Activated naive CD8-positive, alpha-beta T cell treated with anti-CD3 and anti-CD28 coated beads, Interleukin-2, amount 10 ng/mL, durations not matched to agents 7 days and 5 days (primary cell): ENCODE measurements at places on chromosomes 7 and 10.

- DNase-seq: no peak
Measured at GRCh38 chr10:123270221-123270620, 116.0 kb downstream of the BUB3 start.

- no peak for DNase-seq
Measured at GRCh38 chr10:61359452-61359851, 93.7 kb downstream of the TMEM26 start.

DNA sequence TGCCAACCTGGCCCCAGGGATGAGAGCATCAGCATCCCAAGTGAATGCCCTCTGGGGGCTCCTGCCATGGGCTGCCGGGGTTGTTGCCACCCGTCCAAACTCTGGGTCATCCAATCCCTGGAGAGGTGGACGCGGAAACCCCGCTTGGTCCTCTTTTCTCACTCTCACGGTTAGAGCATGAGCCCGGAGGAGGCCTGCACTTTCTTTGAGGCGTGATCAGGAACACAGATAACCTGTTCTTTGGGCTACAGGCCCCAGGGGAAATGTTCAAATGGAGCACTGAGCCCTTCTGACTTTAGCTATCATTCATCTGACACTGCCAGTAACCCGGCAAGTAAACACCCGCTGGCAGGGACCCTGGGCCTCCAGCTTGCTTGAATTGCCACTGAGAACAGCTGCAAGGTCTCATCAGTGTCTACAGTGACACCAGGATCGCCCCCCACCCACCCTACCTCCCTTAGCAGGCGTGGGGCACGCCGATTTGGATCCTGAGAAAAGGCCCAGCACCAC, 29.4 kb upstream of the SLF2 start:
- no peak for DNase-seq

- DNase-seq: no peak
Measured at GRCh38 chr10:60960913-60961312, 16.9 kb upstream of the RHOBTB1 start.

DNA sequence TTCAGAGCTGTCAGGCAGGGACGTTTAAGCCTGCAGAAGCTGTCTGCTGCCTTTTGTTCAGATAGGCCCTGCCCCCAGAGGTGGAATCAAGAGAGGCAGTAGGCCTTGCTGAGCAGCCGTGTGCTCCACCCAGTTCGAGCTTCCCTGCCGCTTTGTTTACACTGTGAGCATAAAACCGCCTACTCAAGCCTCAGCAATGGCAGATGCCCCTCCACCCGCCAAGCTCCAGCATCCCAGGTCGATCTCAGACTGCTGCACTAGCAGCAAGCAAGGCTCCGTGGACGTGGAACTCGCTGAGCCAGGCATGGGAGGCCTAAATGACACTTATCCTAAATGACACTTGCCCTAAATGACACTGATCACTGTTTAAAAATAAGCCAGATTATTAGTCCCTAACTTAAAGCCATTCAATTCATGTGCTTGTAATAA, 6.8 kb upstream of the ASB15 start:
- no peak for DNase-seq

GRCh38 chr7:148856891-148857290, 27.2 kb downstream of the EZH2 start:
- no peak for DNase-seq

- peak; percentile 14 for DNase-seq
Measured at GRCh38 chr10:132498562-132499366, 38.8 kb upstream of the INPP5A start.

- no peak for DNase-seq
Measured at GRCh38 chr10:95628786-95629185, 27.7 kb downstream of the ALDH18A1 start.

- no peak for DNase-seq
Measured at GRCh38 chr7:27459731-27460053, 203.0 kb downstream of the HIBADH start.

- no peak for DNase-seq
Measured at GRCh38 chr10:37289833-37290464, 164.6 kb downstream of the ANKRD30A start.

- DNase-seq: no peak
Measured at GRCh38 chr10:568848-569247, 120.6 kb downstream of the DIP2C start.

DNA sequence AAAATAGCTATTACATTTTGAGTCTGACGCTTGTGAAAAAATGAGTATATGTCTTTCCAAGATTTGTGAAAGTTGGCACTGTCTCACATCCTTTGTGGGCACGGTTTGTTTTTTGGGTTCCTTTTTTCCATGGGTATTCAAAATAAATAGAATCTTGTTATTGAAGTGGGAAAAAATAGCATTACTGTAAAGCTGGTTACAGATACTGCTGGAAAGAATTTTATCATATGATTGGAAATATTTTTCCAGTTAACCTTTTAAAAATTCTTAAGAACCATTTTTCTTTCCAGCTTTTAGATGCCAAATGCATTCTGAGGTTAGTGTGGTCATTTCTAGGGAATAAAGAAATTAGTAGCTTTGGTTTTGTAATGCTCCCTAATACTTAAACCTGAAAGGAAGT, 11.4 kb downstream of the NET1 start:
- no peak for DNase-seq

- no peak for DNase-seq
Measured at GRCh38 chr7:36165802-36166201, 12.7 kb downstream of the EEPD1 start.

GRCh38 chr10:47361293-47361692, 13.1 kb downstream of the RBP3 start:
- DNase-seq: no peak

DNA sequence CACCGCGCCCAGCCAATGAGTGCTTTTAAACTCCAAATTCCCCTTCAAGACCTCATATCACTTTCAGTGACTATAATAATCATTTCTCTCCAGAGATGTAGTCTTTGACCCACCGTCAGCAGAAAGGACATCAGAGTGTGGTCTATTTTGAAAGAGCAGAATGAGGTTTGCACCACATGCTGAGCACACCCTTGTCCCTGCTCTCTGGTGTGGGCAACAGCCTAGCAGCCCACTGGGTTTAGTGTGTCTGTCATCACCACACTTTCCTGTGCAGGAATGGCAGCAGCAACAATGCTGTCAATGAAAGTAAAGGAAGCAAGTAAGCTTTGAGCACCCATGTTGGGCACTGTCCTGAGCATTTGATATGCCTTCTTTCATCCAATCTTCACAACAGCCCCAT, 122.4 kb downstream of the PLXNA4 start:
- no peak for DNase-seq

- DNase-seq: peak; percentile 46
Measured at GRCh38 chr7:130959743-130960207, 225.8 kb upstream of the KLF14 start.

DNA sequence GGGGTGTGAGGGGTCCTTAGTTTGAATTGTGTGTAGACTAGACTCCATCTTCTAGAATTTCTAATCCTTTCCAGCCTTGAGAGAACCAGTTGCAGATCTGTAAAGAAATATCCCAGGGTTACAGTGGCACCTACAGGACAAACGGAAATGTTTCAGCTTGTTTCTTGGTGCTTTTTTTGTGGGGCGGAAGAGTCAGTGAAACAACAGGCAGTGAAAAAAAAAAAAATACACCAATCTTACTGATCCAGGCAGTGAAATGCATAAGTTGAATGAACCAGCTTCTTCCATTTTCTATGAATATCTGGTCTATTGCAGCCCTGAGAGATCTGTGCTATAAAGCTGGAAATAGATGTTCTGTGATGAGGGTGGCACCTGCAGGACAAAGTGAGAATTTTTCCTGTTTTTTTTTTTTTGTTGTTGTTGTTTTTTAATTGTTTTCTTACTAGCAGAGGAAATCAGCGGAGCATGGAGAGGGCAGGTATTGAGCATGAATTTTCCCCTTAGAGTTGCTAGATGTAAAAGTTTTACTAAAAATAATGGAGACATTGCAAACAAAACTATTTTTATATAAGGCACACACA, 81.9 kb upstream of the DYNC1I1 start:
- DNase-seq: no peak

- DNase-seq: no peak
Measured at GRCh38 chr10:9688711-9689110, 1329.0 kb upstream of the CELF2 start.

GRCh38 chr7:77501192-77501515, 35.9 kb upstream of the PTPN12 start:
- DNase-seq: no peak

GRCh38 chr10:92572362-92573090, 1.4 kb downstream of the IDE start:
- no peak for DNase-seq

- no peak for DNase-seq
Measured at GRCh38 chr10:20088061-20088701, 271.9 kb downstream of the PLXDC2 start.

GRCh38 chr10:69377933-69378332, 38.8 kb downstream of the TACR2 start:
- no peak for DNase-seq

GRCh38 chr7:116395141-116395791, 104.3 kb upstream of the CAV2 start:
- DNase-seq: no peak

- DNase-seq: no peak
Measured at GRCh38 chr7:154960063-154960790, 42.7 kb downstream of the PAXIP1 start.

DNA sequence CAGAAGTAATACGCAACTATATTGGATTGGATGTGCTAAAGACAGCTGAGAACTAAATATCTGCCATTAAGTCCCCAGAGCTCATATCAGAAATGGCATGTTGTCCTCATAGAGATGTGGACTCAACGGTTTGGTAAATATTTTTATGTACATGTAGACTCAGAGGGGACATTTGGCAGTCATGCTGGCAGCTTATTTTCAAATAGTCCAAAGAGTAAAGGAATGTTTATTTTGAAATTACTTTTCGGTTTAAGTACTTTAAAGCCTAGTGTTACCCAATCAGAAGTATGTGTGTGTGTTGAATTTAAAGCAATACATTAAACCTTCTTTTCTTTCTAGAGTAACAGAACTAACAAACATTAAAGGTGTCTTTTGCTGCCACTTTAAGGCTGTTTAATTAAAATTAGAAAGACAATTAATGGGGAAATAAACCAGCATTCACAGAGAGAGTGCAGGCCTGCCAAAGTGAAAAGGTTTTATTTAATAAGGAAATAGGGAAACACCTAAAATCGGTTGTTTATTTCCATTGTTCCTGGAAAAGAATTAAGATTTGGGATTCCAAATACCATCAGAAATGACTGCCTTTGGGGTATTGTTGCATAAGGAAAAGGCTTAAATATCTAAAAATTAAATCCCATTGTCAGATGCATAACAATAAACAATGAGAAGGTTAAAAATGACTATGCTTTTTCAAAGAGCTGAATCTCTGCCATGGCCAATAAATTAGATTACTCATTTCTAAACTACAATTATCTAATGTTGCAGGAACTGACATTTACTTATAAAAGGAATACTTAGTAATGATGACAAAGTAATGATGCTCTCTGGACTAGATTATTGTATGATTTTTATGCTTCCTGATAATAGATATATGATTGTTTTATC, 113.4 kb upstream of the AHR start:
- no peak for DNase-seq
